ENCODE measurements at places on chromosomes 2 and 18. TPM values are rescaled to one million over a fixed set of nuclear protein-coding genes. Genes with fewer than 3 reads are reported as not detected.

Gene TTN
- 0.12 TPM for total RNA-seq

Gene CFC1
- total RNA-seq = not detected

- DNase-seq = no peak
Measured at GRCh38 chr2:142042536-142043199, 88.1 kb downstream of the LRP1B start.

DNA sequence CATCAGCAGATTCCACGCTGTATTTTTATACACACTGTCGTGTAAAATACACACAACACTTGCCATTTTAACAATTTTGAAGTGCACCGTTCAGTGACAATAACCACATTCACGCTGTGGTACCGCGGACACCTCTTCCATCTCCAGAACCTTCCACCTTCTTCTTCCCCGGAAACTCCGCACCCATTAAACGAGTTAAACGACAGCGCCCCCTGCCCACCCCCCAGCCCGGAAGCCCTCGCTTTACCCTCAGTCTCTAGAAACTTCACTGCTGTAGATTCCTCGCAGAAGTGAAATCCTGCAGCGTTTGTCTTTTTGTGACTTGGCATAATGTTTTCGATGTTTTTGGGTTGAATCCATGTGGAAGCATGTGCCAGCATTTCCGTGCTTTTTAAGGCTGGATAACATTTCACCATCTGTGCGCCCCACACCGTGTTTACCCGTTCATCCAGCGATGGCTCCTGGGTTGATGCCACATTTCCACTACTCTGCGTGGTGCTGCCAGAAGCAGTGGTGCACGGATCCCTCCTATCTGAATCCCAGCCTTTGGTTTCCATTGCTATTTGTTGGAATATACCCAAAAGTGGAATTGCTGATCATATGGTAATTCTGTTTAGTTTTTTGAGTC, 32.0 kb upstream of the TMEM18 start:
- DNase-seq = no peak

GRCh38 chr18:7572822-7573221, 5.7 kb downstream of the PTPRM start:
- DNase-seq = no peak

Data from epithelial cell of proximal tubule (primary cell).